ENCODE measurements at places on chromosomes 3 and 15. TPM values are rescaled to one million over a fixed set of nuclear protein-coding genes. Genes with fewer than 3 reads are reported as not detected.

The UQCC5 gene
- 45.8 TPM for total RNA-seq

The PLSCR5 gene
- not detected for total RNA-seq

DNA sequence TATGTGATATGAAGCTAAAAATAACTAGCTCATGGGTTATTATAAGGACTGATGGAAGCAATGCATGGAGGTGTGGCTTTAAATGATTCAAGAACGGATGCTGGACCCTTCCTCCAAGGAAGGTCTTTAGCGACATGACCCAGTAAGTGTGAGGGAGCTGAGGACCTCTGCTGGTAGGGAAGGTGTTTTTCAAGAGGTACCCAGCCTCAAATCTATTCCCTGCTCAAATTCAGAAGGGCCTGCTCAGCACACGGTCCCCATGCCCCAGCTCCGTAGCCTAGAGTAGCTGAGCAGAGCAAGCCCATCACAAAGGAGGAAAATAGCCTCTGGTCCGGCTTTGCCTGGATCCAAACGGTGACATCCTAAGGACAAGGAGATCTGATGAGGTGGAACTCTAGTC, 266.2 kb upstream of the IGF1R start:
- peaks cover 22% of the 10 kb centered on the region for H3K36me3 ChIP-seq
- DNase-seq: peak; percentile 52
- no peak overlapping the region for H3K4me3 ChIP-seq
- no peak overlapping the region for H3K27ac ChIP-seq
- no peaks in the 10 kb centered on the region for H3K4me1 ChIP-seq

GRCh38 chr3:127488740-127489139, 101.8 kb downstream of the TPRA1 start:
- no peak overlapping the region for H3K4me3 ChIP-seq
- H3K4me1 ChIP-seq: no peaks in the 10 kb centered on the region
- peaks cover 10% of the 10 kb centered on the region for H3K36me3 ChIP-seq
- DNase-seq: no peak

- no peak overlapping the region for H3K27ac ChIP-seq
- no peaks in the 10 kb centered on the region for H3K27me3 ChIP-seq
- DNase-seq: peak; percentile 28
- H3K36me3 ChIP-seq: no peaks in the 10 kb centered on the region
- H3K4me3 ChIP-seq: no peak overlapping the region
Observed at GRCh38 chr3:30294241-30294667, 312.1 kb upstream of the TGFBR2 start.

DNA sequence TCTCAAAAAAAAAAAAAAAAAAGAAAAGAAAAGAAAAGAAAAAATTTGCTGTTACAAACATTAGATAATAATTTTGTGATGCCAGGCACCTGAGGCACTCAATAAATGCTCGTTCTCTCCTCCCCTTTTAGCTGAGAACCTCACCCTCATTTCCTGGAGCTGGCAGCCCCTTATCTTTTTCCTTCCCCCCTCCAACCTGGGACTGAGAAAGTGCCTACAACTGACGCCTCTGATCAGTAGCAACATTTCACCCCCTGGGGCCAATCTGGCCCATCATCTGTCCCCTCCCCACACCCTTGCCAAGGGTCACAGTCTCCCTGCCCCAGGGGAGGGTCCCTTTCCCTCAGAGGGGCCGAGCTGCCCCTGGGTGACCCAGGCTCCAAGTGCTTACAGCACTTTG, 12.6 kb upstream of the RNU6-1 start:
- no peak overlapping the region for H3K4me3 ChIP-seq
- peaks cover 7% of the 10 kb centered on the region for H3K4me1 ChIP-seq
- no peak overlapping the region for H3K27ac ChIP-seq
- DNase-seq: no peak
- no peaks in the 10 kb centered on the region for H3K36me3 ChIP-seq

The SATB1 gene
- 23.4 TPM for total RNA-seq

- DNase-seq: no peak
- H3K27me3 ChIP-seq: no peaks in the 10 kb centered on the region
- no peak overlapping the region for H3K27ac ChIP-seq
- peaks cover 4% of the 10 kb centered on the region for H3K4me1 ChIP-seq
- H3K36me3 ChIP-seq: peaks cover 6% of the 10 kb centered on the region
Observed at GRCh38 chr3:157257101-157257500, 97.2 kb upstream of the CCNL1 start.

- H3K27ac ChIP-seq: no peak overlapping the region
- H3K4me3 ChIP-seq: no peak overlapping the region
- no peaks in the 10 kb centered on the region for H3K36me3 ChIP-seq
- no peaks in the 10 kb centered on the region for H3K4me1 ChIP-seq
Observed at GRCh38 chr15:60673918-60674558, 195.1 kb upstream of the ICE2 start.

- no peak overlapping the region for H3K27ac ChIP-seq
- H3K4me3 ChIP-seq: no peak overlapping the region
- H3K36me3 ChIP-seq: peaks cover 5% of the 10 kb centered on the region
- H3K4me1 ChIP-seq: no peaks in the 10 kb centered on the region
Observed at GRCh38 chr3:126309165-126309564, 48.0 kb downstream of the KLF15 start.

- no peak overlapping the region for H3K27ac ChIP-seq
- H3K4me1 ChIP-seq: no peaks in the 10 kb centered on the region
- peak overlapping the region; percentile 64 for H3K4me3 ChIP-seq
- H3K36me3 ChIP-seq: peaks cover 1% of the 10 kb centered on the region
- no peak for DNase-seq
Observed at GRCh38 chr3:13074006-13074375, 762 bp upstream of the IQSEC1 start.

Data from H9 (cell line).